ENCODE measurements at places on chromosomes 1 and 21. TPM values are rescaled to one million over a fixed set of nuclear protein-coding genes. Genes with fewer than 3 reads are reported as not detected.

Gene THEM5
- not detected for total RNA-seq

Gene UTS2
- total RNA-seq, result 0.74 TPM

Gene GRHL3
- not detected for total RNA-seq

Gene TGFBR3
- 4.7 TPM for total RNA-seq

Gene MATN1
- 1.5 TPM for total RNA-seq

Gene COL16A1
- total RNA-seq, result 0.36 TPM

Gene RWDD3
- 16.4 TPM for total RNA-seq

Gene VWA1
- 0.25 TPM for total RNA-seq
